Cardiac muscle cell (in vitro differentiated cells and primary cell): ENCODE measurements at places on chromosomes 5 and 9.

DNA sequence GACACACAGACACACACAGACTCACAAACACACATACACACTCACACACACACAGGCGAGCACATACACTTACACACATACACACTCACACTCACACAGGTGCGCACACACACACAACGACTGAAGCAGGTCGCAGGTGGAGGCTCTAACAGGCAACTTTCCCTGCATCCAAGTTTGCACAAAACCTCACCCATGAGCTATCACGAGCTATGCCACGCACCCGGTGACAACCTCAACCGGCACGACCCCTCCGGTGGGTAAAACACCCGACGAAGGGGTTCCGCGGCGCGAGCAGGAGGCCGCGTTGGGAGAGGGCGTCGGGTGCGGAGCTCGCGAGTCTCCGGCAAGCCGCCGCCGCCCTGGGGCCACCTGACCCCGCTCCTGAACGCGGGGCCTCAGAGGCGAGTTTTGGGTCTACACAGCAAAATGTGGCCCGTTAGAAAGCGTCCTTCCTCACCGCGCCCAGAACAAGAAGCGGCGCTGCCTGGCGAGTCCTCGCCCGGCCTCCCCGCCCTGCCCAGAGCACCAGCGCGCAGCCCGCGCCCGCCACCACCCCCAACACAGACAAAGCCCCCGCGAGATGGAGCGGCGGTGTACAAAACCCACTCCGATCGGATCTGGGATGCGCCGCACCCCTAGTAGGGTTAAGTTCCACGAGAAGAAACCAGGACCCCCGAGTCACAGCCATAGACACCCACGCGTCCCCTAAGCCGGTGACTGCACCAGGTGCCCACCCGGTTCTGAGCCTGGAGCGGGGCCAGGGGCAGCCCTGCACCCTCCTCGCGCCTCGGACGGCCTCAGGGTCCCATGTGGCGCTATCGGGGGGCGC, 665 bp downstream of the SLC6A3 start:
- no peaks in the 10 kb centered on the region for H3K36me3 ChIP-seq

DNA sequence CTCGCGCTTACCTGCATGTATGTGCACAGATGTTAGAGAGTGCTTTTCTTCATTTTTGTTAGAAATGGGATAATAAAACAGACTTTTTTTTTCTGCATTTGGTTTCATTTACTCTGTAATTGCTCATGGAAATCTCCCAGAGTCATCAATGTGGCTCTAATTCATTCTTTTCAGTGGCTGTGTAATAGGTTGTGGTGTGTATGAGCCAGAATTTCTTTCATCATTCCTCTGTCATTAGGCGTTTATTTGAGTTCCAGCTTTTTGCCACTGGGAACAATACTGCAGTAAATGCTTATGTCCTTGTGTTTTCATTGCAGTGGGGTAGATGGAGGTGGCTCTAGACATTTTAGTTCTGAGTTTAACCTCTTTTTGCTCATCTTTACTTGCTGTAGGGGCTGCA, 118.9 kb downstream of the NXNL2 start:
- no peak overlapping the region for H3K27ac ChIP-seq
- no peaks in the 10 kb centered on the region for H3K36me3 ChIP-seq
- no peak overlapping the region for H3K4me3 ChIP-seq
- no peaks in the 10 kb centered on the region for H3K27me3 ChIP-seq
- no peaks in the 10 kb centered on the region for H3K4me1 ChIP-seq
- no peak for DNase-seq

DNA sequence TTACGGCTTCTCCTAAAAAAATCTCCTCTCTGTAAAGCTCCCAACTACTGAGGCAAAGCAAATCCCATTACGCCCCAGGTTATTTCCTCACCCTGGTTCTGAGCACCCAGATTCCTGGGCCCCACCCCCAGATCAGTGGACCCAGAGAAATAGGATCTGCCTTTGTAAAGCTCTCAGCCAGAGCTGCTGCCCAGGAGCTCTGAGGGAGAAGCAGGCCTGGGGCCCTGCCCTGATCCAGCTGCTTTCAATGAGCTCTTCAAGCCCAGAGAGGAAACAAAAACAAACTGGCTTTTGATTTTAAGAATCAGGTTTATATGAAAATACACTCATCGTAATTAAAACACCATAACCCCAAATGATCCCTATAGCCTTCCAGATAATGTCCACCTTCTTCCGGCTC, 124.5 kb downstream of the C5orf15 start:
- no peak for DNase-seq
- no peaks in the 10 kb centered on the region for H3K36me3 ChIP-seq
- H3K27me3 ChIP-seq, result no peaks in the 10 kb centered on the region
- no peak overlapping the region for H3K4me3 ChIP-seq
- H3K27ac ChIP-seq, result no peak overlapping the region
- no peaks in the 10 kb centered on the region for H3K4me1 ChIP-seq

DNA sequence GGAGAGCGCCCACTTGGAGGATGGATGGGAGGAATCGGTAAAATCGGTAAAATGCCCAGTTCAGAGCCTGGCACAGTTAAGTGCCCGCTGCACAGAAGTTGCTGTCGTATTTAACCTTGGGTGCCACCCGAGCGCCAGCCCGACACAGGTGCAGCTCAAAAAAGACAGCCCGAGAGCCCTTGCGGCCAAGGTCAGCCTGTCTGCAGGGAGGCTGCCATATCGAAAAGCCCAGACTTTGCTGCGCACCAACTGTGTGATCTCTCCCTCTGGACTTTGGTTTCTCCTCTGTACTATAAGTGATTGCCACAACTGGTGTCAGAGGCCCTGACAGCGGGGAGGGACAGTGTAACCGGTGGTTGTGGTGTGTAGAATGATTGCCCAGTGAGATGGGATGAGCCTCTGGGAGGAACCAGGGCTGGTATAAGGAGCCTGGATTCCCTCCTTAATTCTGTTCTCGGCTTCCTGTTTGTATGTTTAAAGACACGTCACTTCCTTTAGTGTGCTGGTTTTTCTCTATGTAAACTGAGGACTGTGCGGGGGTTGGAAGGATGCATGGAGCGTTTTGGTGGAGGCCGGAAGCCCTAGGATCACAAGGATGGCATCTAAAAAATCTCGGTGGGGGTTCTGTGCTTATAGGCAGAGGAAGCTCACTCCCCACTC, 792 bp downstream of the NTMT1 start:
- H3K4me1 ChIP-seq, result peaks cover 20% of the 10 kb centered on the region
- DNase-seq, result no peak
- H3K4me3 ChIP-seq, result peak overlapping the region; percentile 56
- peaks cover 2% of the 10 kb centered on the region for H3K27me3 ChIP-seq
- H3K36me3 ChIP-seq, result no peaks in the 10 kb centered on the region
- H3K27ac ChIP-seq, result peak overlapping the region; percentile 81

DNA sequence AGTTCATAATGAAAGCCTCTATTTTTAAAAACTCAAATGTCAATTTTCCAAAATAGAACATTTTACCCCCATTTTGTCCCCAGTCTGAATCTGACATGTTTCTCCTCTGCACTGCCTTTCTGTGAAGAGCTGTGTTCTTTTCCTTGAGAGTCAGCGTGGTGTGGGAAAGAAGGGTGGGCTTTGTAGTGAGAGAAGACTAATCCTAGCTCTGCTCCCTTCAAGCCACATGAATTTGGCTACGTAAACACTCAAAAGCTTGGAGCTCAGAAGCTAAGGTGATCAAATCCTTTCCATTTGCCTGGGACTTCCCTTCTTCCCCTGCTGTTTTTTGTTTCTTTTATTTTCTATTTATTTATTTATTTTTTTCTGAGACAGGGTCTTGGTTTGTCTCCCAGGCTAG, 598.5 kb downstream of the TLR4 start:
- no peaks in the 10 kb centered on the region for H3K4me1 ChIP-seq
- H3K27me3 ChIP-seq, result no peaks in the 10 kb centered on the region
- no peak overlapping the region for H3K4me3 ChIP-seq
- H3K36me3 ChIP-seq, result no peaks in the 10 kb centered on the region

- H3K27ac ChIP-seq, result peak overlapping the region; percentile 77
- peak; percentile 40 for DNase-seq
- H3K4me1 ChIP-seq, result peaks cover 14% of the 10 kb centered on the region
- no peaks in the 10 kb centered on the region for H3K27me3 ChIP-seq
Measured at GRCh38 chr5:126449751-126450271, 26.6 kb downstream of the GRAMD2B start.
